ENCODE measurements at places on chromosomes 11 and 22.
A peak's percentile ranks its signal among the peaks of the same experiment; 100 is the strongest.

- DNase-seq, result no peak
Measured at GRCh38 chr11:66953081-66953833, 4.9 kb downstream of the PC start.

GRCh38 chr11:109320595-109320994 is 101.4 kb upstream of the C11orf87 start:
- no peak for DNase-seq

DNA sequence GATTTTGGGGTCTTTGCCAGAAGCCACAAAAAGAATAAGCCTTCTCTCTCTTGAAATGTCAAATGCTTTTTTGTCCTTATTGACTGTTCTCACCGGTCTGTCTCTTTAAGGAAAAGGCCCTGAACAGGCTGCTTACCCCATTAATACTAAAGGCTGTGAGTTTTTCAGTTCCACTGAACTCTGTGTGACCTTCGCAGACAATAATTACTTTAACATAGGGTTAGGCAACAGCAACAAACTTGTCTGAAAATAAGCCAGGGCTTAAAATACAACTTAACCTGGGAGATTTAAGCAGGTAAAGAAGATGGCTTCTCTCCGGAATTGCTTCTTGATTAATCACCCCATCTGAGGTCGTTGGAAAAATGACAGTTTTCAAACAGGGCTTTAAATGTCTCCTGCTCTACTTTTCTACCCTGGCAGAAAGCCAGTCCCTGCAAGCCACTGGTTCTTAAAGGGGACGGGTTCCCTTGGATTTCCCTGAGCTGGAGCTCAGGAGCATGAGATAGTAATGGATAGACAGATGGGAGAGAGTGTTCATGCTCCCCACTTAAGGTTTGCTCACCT is 69.4 kb downstream of the ARL14EP start:
- DNase-seq, result no peak

DNA sequence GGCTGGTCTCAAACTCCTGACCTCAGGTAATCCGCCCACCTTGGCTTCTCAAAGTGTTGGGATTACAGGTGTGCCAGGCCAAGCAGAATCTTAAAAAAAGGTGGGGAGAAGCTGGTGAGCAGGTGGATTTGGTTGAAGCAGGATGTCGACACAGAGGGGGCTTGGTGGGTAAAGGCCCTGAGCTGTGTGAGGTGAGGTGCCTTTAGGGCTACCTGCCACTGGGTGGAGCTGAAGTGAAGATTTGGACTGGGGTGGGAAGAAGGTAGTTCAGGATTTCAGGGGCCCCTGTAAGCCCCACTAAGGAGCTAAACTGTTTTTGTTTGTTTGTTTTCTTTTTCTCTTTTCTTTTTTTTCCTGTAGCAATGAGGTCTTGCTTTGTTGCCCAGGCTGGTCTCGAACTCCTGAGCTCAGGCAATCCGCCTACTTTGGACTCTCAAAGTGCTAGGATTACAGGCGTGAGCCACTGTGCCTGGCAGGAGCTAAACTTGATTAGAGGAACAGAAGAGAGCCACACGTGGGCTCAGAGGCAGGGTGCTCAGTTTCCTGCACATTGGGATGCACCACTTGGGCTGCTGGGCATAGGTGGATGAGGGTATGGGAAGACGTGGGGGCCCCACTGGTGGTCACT is 6.0 kb downstream of the P2RX6 start:
- DNase-seq, result no peak

DNA sequence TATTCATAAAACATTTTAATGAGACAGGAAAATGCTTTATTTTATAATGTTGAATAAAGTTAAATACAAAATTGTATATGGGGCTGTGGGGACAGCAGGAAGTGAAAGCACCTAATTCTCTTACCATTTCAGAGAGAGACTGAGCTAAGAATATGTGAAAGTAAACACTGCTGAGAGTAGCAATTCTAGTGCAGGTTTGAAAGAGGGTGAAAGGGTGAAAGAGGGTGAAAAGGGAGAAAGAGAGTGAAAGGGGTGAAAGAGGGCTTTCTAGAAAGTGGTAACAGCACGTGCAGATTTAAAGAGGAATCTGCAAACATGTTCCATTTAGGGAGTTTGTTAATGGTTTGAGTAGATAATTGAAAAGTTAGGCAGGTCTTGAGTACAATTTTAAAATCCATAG is 652.0 kb upstream of the CCDC90B start:
- no peak for DNase-seq

GRCh38 chr11:7927635-7928034 is 3.4 kb downstream of the OR10A6 start:
- DNase-seq, result no peak

GRCh38 chr22:47698906-47699305 is 936.5 kb downstream of the TBC1D22A start:
- DNase-seq, result no peak

DNA sequence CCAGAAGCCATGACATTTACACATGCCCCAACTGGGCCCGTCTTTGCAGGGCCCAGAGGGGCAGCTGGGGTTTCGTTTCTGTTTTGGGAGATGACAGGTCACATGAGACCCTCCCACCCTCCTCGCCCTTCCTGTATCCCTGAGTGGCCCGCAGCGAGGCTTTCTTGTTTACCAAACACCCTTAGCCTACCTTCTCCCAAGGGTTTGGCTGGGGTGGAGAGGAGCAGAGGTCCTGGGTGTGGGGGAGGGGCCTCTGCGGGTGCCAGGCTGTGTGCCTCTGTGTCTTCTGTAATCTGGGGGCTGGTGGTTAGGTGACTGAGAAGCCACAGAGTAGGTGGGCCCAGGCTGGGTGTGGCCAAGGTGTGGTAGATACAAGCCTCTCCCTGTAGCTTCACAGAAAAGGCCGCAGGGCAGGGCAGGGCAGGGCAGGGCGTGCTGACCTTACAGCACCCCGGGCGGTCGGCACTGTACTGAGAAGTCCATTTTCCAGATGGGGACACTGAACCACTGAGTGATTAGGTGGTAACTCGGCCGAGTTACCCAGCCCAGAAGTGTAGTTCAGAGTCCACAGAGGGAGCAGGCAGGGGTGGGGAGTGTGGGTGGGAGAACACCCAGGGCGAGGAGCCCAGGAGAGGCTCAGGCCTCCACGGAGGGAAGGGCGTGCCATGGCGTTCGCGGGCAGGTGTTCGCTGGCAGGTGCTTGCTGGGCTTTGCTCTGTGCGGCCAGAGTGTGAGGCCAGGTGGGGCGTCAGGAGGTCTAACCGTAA is 8.7 kb downstream of the PRR5 start:
- DNase-seq, result peak; percentile 92
